GM12892 (cell line): ENCODE measurements at places on chromosomes 1 and 21.

DNA sequence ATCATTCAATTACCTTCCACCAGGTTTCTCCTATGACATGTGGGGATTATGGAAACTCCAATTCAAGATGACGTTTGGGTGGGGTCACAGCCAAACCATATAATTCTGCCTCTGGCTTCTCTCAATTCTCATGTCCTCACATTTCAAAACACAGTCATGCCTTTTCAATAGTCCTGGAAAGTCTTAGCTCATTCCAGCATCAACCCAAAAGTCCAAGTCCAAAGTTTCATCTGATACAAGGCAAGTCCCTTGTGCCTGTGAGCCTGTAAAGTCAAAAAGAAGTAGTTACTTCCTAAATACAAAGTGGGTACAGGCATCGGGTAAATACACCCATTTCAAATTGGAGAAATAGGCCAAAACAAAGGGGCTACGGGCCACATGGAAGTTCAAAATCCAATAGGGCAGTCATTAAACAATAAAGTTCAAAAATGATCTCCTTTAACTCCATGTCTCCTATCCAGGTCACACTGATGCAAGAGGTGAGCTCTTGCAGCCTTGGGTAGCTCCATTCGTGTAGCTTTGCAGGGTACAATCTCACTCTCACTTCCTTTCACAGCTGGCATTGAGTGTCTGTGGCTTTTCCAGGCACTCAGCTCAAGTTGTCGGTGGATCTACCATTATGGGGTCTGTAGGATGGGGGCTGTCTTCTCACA, 112.9 kb downstream of the FCRL5 start:
- DNase-seq, result no peak

GRCh38 chr1:9052272-9053049, 17.0 kb downstream of the SLC2A5 start:
- no peak for DNase-seq

DNA sequence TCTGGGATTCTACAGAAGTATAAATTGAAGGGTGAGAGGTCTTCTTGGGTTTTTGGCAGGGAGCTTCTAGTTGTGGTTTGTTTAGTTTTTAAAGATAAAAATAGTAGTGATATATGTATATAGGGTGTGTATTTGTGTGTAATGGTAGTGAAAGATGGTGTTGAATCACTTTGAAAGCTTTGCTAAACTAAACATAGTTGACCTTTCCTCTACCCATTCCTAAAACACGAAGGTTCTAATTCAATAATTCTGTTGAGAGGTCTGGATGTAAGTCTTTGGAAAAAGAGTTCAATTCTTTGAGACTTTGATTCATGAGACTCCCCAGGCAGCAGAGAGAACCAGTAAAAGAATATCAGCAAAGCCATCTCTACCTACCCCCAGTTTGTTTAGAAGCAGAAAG, 247.9 kb upstream of the DUSP10 start:
- DNase-seq, result no peak

- no peak for DNase-seq
Observed at GRCh38 chr1:89087241-89087640, 22.2 kb upstream of the GBP1 start.

GRCh38 chr1:19122668-19123067, 87.4 kb downstream of the UBR4 start:
- DNase-seq, result no peak

DNA sequence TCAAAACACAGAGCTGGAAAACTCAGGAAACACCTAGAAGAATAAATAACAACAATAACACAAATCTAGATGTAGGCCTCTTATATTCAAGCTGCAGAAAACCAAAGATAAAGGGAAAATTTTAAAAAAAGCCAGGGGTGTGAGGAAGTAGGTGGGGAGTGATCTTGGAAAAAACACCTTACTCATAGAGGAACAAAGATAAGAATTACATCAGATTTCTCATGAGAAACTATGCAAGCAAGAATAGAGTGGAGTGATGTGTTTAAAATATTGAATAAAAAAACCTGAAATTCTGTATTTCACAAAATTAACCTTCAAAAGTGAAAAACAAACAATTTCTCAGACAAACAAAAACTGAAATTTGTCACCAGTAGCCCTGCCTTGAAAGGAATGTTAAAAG, 265.5 kb upstream of the RGS18 start:
- DNase-seq, result no peak

DNA sequence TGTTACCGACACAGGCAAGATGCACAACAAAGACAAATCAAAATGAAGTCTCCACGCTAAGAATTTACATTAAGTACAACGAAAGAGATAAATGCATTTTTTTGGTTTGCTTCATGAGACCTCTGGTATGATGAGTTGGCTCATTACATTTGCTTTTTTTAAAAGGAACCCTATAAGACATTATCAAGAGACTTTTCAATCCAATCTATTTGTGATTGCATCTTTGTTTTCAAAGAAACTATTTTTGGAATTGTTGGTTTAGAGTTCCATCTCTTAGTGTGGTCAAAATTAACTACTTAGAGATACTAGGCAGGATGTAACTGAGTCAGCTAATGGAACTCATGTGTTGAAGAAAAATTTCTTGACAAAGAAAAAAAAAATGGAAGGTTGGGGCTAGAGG, 200.1 kb downstream of the ZC3H11B start:
- no peak for DNase-seq

GRCh38 chr1:7388488-7389185, 382.5 kb upstream of the VAMP3 start:
- DNase-seq, result no peak

GRCh38 chr1:202233804-202234203, 40.2 kb downstream of the LGR6 start:
- no peak for DNase-seq

DNA sequence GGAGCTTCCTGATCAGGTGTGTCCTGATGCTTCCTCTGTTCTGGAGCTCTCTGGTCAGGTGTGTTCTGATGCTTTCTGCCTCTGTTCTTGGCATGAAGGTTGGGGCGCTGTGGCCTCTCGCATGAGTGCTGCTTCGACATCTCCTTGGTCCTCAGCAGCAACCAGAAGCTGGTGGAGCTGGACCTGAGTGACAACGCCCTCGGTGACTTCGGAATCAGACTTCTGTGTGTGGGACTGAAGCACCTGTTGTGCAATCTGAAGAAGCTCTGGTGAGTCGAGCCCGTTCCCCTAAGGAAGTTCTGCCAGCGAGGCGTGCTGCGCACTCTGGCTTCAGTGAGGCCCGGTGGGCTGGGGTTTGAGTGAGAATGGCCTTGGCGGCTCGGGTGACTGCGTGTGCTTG, 18.0 kb downstream of the NLRP3 start:
- no peak for DNase-seq

GRCh38 chr1:70930062-70930461, 117.6 kb downstream of the PTGER3 start:
- no peak for DNase-seq

DNA sequence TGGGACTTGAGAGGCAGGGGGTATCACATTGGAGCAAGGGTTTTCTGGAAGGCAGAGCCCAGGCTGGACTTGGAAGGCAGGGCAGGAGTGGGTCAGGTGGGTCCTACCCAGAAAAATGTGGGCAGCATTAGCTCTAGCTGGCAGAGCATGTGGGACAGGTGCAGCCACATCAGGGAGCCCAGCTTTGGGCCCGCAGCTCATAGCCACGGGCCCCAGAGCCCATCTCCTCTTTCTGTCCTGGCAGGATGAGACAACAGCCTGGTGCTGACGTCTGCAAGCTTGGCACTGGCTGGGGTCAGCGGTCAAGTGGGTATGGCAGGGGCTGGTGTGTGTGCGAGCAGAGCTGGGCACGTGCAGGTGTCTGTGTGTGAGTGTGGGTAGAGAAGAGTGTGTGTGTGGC, 154.7 kb downstream of the GRIK3 start:
- DNase-seq, result no peak

DNA sequence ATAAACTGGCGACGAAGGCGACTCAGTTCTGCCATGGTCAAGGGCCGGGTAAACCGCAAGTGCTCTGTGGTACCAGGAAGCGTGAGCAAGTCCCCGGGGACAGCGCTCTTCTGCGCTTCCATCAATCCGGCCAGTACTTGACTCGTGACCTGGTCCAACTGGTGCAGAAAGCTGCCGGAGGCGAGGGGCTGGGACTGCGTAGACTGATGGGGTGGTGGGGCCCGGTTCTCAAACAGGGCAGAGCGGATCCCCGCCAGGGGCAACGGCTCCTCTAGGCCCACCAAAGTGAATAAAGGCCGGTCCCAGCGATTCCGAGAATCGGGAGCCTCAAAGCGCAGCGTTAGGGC, 852 bp downstream of the KTI12 start:
- DNase-seq, result peak; percentile 25

DNA sequence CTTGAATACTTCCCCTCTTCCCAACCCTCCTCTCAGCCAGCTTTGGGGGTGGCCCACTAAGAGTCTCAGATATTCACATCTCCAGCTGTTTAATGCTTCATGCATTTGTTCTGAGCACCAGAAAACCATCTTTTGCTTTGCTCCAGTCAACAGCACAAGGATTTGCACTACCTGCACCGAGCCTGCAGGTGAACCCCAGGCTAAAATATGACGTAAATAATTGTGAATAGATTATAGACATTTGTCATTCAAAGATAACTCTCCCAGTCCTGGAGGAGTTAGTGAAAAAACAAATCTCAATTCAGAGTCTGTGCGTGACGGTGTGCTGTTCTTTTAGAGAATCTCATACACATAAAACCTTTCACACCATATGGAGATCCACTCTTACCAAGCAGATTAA, 7.4 kb downstream of the CD247 start:
- no peak for DNase-seq

DNA sequence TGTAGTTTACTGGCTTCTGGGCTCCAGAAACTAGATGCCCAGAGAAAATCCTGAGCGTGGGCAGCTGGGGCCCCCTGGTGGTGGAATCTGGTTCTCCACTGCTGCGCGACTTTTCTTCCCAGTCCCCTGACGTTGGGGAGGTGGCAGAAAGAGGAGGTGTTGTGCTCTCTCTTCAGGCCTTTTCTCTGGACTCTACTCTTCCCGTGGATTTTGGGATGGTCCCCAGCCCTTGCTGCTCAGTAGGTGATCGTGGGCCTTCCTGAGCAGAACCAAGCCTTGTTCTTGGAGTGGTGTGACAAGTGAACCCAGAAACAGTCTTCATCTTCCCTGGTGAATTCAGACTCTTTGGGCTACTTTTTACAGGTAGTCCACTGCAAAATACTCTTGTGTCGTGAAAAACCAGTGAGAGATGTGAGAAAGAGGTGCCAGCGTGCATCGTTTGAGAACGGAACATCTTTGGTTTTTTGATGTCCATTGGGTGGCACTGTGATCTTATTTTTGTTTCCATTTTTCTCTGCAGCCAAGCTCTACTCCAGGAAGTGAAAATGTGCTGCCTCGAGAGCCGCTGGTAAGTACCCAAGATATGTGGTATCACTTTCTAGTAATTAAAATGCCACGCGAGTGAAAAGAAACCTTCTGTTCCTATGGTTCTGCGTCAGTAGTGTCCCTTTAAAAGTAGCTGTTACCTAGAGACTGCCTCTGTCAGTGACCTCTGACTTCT, 20.2 kb downstream of the PEX14 start:
- DNase-seq, result peak; percentile 62

GRCh38 chr1:211381481-211382181, 55.0 kb downstream of the TRAF5 start:
- DNase-seq, result peak; percentile 2
